ENCODE measurements at places on chromosomes 2 and 18.
A peak's percentile ranks its signal among the peaks of the same experiment; 100 is the strongest.

DNA sequence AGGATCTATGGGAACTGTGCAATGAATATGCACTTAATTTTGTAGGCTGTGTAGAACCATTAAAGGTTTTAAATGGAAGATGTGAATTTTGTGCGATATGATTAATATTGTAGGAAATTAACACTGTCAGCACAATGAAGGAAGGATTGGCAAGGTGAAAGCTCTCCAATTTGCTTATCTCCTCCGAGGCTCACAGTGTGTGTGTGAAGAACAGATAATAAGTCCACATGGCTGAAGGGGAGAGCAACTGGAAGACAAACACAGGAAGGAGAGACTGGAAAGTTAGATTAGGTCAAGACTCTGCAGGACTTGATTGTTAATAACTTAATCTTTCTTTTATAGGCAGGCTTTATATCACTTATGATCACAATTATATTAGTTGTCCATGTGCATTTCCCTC is 269.7 kb upstream of the VRK2 start:
- DNase-seq, result no peak

DNA sequence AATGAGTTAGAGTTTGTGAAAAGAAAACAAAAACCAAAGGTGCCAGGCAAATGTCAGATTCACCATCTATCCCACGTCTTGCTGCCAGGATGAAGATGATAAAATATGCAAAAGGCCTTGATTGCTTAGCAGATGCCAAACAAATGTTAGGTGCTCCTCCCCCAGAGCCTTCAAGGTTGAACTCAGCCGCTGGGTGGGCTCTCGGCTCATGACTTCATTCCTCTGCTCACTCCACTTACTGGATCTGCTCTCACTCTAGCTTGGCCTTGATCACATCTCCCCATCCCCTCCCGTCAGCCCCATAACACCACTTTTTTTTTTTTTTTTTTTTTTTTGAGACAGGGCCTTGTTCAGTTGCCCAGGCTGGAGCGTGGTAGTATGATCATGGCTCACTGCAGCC is 38.5 kb downstream of the SH2D6 start:
- DNase-seq, result no peak

- DNase-seq, result no peak
Observed at GRCh38 chr2:230135130-230135525, 66.4 kb upstream of the SLC16A14 start.

- no peak for DNase-seq
Observed at GRCh38 chr18:40243607-40244006, 1711.4 kb upstream of the PIK3C3 start.

DNA sequence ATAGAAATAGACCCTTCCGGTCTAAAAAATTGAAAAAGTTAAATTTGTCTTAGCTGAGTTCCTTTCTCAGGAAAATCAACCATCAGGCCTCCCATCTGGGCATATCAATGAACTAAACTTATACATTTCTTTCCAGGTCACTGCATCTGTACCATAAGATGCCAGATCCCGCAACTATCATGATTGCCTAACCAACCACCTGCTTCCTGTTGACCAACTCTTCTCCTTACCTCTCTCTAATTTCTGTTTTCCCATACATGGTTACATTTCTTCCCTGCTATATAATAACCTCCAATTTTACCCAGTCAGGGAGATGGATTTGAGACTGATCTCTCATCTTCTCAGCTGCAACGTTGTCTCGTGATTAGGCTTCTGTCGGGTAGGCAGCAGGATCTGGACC is 228.7 kb downstream of the FSIP2 start:
- no peak for DNase-seq

DNA sequence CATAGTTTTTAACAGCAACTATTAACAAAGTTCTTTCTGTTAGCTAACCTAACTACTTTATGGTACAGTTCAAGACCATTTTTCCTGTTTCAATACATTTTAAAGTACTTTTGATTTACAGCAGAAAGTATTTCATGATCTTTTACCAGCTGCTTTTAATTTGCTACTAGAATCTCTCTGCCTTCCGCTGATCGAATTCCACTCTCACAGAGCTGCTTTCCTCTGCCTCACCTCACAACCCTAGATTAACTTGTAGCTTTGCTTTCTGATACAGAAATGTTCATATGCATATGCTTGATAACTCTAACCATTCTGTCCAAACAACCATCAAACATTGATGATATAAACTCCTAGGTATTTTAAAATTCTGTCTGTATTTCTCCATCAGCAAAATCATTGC is 463.2 kb upstream of the ZEB2 start:
- no peak for DNase-seq

DNA sequence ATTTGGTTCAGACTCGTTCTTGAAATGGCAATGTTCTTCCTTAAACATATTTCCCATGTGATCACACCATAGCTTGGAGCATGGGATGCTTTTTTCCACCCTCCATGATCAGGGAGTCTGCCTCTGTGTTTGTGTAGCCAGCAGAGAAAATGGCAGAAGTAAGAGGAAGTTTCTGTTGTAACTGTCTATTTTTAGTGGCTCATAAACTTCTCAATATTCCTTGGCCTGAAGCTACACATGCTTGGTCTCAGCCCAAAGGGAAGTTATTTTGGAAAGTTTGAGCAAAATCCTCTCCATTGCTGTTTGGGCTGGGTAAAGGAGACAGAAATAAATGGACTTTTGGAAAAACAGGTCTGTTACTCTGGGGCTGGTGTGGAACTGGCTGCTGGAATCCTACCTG is 33.4 kb upstream of the ITGA6 start:
- no peak for DNase-seq

GRCh38 chr18:25189391-25190185 is 162.4 kb downstream of the ZNF521 start:
- no peak for DNase-seq

DNA sequence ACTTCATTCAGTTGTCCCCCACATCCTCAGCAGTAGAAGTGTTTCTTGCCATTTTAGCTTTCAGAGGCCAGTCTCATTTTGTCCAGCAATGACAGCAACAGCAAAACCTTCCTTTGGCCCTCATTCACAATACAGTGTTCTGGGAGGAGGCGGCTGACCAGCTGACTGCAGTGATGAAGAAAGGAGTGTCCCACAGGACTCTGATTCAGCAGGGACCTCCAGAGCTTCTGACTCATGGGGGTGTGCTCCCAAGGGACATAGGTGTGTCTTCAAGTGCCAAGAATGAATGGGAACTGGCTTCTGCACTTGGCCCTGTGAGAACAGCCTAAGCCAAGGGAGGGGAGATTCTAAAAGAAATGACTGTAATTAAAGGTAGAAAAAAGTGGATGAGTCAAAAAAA is 147.0 kb upstream of the PELI1 start:
- DNase-seq, result peak; percentile 72

GRCh38 chr2:38107738-38108410 is 31.9 kb upstream of the CYP1B1 start:
- no peak for DNase-seq

DNA sequence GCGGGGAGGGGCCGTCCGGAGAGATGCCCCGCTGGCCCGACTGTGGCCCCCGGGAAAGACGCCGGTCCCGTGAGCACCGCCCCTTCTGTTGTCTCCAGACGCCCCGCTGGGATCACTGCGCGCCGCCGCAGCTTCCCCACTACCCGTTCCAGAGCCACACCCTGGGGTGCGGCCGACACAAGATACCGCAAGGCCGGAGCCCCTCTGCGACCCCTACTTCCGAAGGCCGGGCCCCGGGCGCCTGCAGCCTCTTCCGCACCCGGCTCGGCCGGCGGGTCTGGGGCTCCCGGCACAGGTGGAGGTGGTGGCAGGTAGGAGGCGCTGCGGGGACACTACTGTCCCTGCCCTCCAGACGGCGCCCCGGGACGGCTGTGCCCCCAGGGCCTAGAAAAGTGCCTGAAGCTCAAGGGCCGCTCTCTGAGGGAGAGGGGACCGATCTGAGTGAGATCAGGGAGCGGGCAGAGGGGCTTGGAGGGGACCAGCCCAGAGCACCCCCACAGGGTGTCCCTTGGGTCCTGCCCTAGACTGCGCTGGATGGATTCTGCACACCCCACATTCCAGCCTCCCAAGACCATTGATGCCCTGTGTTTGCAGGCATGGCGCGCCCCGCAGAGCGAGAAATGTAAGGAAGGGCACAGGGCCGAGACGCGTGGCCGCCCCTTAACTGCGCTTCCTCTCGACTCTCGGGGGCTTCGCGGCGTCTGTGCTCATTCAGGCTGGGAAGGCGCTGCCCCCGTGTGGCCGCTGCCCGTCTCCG is 80.0 kb downstream of the GFPT1 start:
- DNase-seq, result peak; percentile 86

DNA sequence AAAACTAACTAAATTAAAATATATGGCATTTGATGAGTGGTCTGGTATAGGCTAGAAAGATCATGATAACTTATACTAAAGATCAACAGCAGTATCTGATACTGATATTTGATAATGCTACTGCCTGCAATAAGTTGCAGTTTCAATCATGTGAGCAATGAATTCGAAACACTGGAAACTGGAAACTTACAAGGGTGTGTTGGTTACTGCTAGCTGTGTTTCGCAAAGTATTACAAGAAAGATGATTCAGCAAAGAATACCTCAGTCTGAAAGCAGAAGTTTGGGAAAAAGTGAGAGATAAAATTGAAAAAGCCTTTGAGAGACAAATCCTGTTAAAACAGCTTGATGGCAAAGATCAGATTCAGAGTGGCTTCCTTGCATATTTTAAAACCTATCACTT is 294.5 kb downstream of the CCDC178 start:
- no peak for DNase-seq

GRCh38 chr2:9210030-9210429 is 3.4 kb downstream of the ASAP2 start:
- peak; percentile 94 for DNase-seq

- DNase-seq, result peak; percentile 67
Observed at GRCh38 chr2:236570081-236570868, 650 bp downstream of the ACKR3 start.

DNA sequence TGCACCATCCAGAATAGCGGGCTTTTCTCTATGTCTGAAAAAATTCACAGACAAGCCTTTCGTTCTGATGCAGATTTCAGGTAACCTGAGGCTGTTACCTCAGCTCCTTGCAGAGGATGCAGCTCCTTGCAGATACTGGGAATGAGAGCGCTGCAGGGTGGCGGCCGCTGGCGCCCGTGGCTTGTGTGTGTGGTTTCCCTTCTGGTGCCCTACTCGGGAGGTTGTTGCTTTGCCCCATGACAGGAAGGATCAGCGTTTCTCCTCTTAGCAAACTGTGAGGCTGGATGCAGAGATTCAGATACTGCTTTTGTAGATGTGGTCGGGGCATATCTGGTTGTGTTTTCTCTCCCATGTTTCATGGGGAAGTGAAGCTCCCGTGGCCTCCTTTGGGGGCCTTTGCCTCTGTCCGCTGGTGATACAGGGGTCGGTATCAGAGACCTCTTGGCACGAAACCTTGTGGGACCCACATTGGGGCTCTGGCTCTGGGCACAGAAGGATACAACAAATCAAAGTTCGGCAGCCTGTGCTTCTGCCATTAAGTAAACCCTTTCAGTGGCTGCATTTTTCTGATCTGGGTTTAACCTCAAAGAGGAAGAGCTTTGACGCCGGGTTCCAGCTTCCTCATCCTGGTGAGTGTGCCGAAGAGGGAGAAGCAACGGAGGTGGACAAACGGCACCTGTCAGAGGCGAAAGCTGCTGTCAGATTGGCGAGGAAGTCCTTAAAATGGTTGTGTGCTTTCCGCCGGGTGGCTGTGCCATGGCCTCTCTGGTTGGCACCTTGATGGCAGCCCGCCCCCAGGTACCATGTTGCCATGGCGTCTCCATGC is 127.8 kb downstream of the MBP start:
- DNase-seq, result no peak

- no peak for DNase-seq
Observed at GRCh38 chr2:189854940-189855339, 70.7 kb downstream of the PMS1 start.

DNA sequence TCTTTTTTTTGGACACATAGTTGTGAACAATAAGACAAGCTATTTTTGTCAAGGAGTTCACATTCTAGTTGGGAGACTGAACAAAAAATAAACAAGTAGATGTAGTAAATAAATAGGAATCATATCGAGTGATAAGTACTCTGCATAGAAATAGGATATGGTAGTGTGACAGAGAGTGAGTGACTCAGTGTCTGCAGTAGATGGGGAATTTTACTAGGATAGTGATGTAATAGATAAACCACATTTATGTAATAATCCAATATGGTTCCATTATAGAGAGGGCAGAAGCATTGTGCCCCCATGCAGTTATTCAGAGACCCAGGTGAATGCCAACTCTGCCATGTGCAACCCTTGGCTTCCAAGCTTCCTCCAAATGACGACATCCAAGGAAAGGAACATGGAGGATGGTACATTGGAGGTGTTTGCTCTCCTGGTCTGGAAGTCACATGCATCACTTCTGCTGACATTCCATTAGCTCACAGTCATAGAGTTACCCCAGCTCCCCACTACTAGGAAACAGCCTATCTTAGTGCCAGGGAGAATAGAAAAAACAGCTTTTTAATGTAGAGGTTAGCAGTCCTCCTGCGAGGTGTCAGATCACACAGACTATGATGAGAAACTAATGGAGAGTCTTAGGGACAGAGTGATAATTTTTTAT is 595.4 kb downstream of the NYAP2 start:
- DNase-seq, result no peak

DNA sequence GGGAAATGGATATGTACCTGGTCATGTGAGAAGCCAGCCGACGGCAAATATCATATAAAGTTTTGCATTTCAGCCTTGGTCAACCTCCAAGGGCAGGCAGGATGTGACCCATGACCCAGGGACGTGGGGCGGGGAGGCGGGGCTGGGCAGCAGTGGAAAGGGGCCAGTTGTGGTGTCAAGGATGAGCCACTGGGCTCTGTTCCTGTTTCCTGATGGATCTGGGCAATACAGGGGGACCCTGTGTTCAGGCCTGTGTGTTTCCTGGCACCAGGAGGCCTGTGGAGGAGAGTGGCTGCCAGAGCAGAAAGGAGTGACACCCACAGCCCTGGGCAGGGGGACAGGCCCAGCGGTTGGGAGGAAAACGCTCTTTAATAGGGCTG is 106.9 kb downstream of the GATA6 start:
- no peak for DNase-seq

- DNase-seq, result no peak
Observed at GRCh38 chr2:202337706-202338346, 38.3 kb upstream of the BMPR2 start.

- DNase-seq, result no peak
Observed at GRCh38 chr2:130791617-130791939, 36.2 kb downstream of the AMER3 start.

DNA sequence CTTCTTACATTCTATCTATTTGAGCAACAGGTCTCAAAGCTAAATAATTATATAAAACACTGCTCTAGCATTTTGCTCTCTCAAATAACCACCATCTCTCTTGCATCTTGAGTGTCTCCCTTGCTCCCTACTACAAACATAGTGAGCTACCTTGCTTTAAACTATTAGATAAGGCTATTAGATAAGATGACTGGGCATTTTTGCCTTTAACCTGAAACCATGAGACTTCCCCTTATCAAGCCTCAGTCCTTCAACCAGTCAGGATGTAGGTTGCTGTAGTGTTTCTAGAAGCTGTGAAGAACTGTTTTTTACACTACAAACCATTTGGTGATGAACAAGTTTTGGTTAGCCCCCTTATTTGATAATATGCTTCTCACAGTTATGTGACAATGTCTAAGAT is 115.4 kb upstream of the MAP2 start:
- DNase-seq, result no peak

- peak; percentile 59 for DNase-seq
Observed at GRCh38 chr2:67476809-67477790, 80.0 kb downstream of the ETAA1 start.

Measured in small intestine (tissue), 16 donors.